ENCODE measurements at places on chromosomes 7 and 10.

- no peak for DNase-seq
Measured at GRCh38 chr7:24913801-24914464, 66.0 kb downstream of the OSBPL3 start.

DNA sequence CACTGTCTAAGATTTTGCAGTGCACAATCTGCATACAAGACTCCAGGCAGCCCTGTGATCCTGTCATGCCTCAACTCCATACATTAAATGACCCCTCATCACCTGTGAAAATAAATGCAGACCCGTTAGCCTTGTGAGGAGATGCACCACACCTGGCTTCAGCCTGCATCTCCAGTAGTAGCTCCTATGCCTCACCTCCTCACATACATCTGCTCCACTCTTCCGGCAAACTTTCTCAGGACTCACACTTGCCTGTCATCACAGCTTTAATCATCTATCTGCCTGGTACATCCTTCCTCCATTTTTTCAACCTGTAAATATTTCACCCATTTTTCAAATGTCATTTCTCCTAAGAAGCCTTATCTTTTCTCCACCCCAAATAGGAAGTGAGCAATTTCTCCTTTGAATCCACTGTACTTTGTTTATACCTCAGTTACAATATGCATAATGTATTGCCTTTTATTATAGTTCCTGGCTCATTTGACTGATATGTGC, 39.3 kb upstream of the ABCB5 start:
- DNase-seq: no peak

DNA sequence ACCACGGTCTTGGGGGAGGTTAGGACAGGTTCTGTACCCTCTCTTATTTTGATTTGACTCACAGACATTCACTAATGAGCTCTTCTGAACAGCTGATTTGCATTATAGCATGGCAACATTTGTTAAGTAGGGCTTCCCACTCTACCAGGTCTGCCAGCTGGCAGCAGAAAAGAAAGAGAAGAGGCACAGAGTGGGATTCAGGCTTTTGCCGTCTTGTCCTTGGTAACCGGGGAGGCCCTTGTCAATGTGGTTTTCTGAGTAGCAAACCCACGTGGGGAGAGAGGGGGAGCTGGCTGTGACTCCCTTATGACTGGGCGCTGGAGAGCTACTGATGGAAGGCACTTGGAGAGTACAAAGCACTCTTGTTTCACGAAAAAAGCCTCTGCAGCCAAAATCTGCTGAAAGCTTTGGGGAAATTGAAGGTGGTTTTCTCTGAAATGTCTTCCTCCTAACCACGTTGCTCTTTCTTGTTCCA, 355.3 kb upstream of the GALNT17 start:
- DNase-seq: peak; percentile 89

- no peak for DNase-seq
Measured at GRCh38 chr10:133129071-133129858, 30.8 kb upstream of the KNDC1 start.

GRCh38 chr7:39458061-39458745, 108.0 kb upstream of the YAE1 start:
- no peak for DNase-seq

DNA sequence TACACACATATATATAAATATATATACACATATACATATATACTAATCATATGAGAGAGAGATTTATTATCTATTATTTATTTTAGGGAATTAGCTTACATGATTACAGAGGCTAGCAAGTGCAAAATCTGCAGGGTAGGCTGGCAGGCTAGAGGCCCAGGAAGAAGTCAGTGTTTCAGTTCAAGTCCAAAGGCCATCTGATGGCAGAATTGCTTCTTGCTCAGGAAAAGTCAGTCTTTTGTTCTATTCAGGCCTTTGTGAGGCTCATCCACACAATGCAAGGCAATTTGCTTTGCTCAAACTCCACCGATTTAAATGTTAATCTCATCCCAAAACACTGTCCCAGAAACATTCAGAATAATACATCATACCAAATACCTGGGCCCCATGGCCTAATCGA, 2.6 kb upstream of the C10orf120 start:
- DNase-seq: peak; percentile 79

DNA sequence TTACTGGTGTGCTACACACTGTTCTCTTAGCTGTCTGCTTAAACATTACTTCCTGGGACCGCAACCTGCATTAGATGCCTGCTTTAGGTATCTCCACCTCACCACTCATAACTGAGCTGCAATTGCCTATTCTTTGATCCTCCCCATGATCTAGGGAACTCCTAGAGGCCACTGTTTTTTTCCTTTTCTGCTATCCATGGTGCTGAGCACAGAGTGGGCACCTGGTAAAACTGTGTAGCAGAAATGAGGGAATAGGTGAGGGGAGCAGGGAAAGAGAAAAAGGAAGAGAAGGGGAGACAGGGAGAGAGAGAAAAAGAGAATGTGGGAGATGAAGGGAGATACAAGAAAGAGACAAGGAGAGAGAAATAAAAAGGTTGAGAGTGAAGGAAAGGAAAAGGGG, 434.9 kb downstream of the ADRA2A start:
- no peak for DNase-seq
